Urothelium cell line (cell line): ENCODE measurements at places on chromosomes 16 and 17.

DNA sequence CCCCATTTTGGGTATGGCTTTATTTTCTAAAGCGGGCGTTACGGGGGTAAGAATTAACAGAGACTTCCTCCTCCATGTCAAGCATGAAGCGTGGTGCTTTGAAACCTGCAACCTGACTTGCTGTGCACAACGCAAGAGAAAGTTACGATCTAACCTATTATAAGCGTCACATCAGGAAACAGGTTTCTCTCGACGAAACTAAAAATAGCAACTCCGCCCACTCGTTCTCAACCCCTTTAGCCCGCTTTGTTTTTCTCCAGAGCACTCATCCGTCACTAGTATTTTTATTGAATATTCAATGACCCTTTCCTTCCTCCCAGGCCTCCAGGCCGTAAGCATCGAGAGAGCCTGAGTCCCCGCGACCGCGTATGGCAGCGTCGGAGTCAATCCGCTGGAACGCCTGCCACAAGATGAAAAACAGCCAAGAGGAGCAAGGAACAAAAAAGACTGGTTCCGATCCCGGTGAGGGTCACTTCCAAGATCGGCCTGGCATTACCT lies 555 bp downstream of the NUP88 start:
- DNase-seq: no peak

DNA sequence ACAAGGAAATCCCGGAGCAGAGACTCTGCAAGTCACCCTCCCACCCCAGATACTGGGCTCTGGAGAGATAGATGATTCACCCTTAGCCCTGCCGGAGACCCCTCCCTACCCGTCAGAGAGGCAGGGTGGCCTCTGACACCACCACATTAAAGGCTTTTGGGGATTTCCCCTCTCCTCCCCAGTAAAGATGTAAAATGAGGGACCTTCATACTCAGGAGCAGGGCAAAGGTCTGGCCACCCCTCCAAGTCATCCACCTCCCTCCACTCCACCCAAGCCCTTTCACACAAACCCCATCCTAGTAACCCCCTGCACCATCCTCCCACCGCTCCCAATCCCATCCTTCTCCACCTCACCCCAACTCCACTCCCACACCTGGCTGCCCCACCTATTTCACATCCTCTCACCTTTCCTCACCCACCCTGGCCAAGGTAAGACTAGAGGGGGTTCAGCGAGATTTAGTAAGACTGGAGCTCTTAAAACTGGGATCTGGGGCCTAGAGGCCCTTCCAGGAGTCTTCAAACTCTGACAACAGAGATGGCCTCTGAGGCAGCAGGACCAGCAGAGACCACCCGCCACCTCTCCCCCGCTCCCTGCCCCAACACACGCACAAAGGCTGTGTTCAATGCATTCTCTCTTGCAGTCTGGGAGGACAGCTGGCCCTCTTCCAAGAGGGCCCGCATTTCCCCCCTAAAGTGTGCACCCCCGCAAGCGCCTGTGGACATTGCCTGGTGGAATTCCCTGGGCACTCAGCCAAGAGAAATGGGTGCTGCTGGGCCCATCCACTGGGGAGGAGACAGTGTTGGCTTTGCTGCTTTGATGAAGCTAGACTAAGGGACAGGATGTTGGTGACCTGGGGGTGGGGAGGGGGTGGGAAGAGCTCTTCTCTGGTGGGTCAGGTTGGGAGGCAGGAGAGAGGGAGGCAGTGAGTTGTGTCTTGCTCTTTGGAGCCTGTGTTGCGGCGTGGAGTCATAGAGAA lies 1.1 kb downstream of the ABAT start:
- DNase-seq: peak; percentile 36

DNA sequence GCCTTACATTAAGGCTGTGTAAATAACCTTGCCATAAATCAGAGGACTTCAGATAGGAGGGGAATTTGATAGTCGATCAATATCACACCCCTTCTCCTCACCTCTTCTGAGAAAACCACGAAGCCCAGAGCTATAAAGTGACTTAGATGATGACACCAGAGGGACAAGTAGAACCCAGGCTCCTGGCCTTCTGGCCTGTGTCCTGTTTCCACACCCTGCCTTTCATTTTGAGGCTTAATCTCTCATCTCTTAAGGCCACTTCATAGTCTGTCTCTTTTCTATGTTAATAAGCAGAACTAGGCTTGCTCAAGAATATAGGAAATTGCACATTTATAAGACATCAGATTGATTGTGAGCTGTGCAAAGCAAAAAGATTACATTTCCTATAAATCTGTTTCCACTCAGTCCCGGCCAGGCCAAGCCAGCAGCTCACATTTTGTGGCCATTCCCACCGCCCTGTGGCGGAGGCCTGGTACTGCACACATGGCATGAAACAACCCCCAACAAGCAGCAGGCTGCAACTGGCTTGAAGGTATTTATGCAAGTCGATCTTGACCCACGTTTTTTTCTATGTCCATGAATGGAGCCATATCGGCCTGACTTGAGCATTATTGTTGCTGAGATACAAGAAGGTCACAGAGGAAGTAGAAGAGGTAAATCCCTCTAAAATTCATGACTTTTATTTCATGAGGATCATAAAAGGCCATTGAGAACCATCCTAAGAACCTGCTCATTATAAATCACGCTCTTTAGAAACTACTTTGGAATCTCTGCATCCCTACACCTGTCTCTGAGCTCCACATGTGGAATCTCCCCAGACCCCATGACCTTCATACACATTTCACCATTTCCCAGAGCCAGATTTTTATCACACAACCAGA lies 93.7 kb downstream of the PMP22 start:
- DNase-seq: peak; percentile 68

- DNase-seq: no peak
These were observed 40.9 kb upstream of the ICAM2 start for GRCh38 chr17:64061178-64061898.

DNA sequence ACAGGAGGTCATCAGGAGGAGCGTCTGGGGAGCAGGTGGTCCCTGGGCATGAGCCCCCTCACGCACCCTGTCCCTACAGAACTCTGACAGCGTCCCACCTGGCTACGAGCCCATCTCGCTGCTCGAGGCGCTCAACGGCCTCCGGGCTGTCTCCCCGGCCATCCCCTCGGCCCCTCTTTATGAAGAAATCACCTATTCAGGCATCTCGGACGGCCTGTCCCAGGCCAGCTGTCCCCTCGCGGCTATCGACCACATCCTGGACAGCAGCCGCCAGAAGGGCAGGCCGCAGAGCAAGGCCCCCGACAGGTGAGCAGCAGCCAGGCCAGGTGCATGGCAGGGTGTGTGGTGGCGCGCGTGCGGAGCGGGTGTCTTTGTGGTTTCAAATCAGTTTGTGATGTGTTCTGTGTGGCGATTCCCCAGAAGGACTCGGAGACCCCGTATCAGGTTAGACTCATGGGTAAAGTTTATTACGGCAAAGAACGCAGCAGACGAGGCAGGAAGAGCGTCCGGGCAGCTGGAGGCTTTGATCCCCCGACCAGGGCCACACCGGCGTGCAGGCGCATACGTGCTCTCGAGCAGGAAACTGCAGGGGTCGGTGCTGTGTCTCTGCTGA lies 11.8 kb upstream of the NUDT16L1 start:
- no peak for DNase-seq
